Cortex of kidney (tissue), 1 donor: ENCODE measurements at places on chromosomes 6 and 20.

GRCh38 chr6:8707956-8708772 lies 272.8 kb upstream of the SLC35B3 start:
- no peak for DNase-seq

- no peak for DNase-seq
Measured at GRCh38 chr20:35738410-35739179, 3.5 kb downstream of the RBM39 start.

DNA sequence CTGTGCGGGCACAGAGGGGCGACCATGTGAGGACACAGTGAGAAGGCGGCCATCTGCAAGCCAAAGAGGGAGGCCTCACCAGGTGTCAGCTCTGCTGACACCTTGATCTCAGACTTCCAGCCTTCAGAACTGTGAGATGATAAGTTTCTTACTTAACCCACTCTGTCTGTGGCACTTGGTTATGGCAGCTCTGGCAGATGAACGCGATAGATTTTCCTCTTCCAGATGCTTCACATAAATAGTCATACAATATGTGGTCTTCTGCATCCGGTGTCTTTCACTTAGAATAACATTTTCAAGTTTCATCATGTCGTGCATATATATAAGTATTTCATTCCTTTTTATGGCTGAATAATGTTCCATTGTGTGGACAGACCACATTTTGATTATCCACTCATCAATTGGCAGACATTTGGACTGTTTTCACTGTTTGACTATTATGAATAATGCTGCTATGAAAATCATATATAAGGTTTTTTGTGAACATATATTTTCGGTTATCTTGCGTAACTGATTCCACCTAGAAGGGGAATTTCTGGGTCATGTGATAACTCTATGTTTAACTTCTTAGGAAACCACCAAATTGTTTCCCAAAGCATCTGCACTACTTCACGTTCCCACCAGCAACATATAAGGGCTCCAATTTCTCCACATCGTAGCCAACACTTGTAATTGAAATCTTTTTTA lies 30.2 kb downstream of the PRR18 start:
- DNase-seq = no peak

DNA sequence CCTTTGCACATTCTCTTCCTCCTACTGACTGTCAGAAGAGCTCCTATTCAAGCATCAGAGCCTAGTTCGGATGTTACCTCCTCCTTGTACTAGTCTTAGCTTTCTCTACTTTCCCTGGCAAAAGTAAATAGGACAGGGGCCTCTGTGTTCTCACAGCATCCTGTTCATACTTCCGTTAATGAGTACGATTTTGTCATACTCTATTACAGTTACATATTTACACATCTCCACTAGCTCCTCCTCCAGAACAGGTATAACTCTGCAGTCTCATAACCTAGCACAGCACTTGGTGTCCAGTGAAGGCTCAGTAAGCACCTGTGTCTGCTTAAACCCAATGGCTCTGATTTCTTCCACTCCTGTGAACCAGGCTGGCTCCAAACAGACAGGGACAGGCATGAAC lies 7.0 kb downstream of the ELMO2 start:
- no peak for DNase-seq

GRCh38 chr6:35512006-35512405 lies 690 bp downstream of the TULP1 start:
- DNase-seq = no peak

- no peak for DNase-seq
Measured at GRCh38 chr20:4289875-4290274, 274.5 kb upstream of the RNF24 start.

DNA sequence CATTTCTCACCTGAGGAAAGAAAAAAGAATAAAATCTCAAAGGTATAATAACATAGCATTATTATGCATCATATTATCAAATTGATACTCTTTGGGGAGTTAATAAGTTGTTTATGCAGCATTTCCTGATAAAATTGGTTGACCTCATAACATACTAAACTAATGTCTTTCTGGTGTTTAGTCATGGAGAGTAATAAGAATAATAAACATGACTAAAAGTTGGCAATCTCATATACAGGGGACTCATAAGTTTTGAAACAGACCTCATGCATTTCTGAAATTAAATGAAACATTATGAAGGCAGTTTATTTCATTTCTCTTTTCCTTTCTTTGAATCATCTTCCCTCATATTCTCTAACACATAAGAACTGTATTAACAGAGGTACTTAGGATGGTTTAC lies 60.5 kb upstream of the PRDM1 start:
- no peak for DNase-seq

GRCh38 chr20:46186210-46186609 lies 68.1 kb downstream of the CD40 start:
- no peak for DNase-seq

DNA sequence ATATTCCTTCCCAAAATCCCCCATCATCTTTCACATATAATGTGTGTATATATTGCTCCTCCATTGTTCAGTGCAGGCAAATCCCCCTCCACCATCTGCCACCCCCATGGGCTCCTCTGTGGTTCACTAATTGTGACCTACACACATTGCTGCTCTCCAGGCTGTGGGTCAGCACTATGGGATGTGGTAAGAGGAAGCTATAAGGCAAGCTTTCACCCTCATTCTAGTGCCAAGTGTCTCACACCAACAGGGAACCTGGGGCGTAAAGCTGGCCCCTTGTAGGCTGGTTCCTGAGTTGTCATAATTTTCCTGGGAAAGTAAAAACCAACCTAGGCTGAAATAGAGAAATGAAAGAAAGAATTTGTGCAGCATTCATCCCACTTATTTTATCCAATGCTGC lies 16.8 kb downstream of the FKBP1A start:
- no peak for DNase-seq

- DNase-seq = no peak
Measured at GRCh38 chr6:169567819-169568218, 134.0 kb downstream of the WDR27 start.

GRCh38 chr6:21827425-21828202 lies 234.1 kb downstream of the SOX4 start:
- no peak for DNase-seq

- no peak for DNase-seq
Measured at GRCh38 chr20:25738198-25738597, 41.5 kb upstream of the ZNF337 start.

- no peak for DNase-seq
Measured at GRCh38 chr6:77173472-77174074, 289.7 kb downstream of the HTR1B start.

DNA sequence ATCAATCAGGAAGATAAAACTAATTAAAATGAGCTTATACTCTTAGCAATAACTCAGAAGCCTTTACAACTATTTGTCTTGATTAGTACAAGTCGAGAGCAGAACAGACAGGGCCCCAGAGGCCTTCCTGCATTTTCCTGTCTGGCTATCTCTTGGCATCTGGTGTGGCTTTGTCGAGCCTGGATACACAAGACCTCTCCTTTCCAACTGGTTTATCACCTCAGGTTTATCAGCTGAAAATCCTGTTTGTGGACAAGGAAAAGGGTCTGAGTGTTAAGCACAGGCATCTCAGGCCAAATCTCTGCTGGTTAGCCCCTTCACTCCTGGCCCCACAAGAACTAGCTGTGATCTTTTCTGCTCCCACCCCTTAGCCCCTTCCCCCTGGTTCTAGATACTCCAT lies 32.6 kb downstream of the BAK1 start:
- no peak for DNase-seq

GRCh38 chr6:158366363-158366762 lies 54.1 kb downstream of the TULP4 start:
- no peak for DNase-seq

GRCh38 chr20:60693496-60694133 lies 558.4 kb upstream of the CDH4 start:
- DNase-seq = no peak

GRCh38 chr6:11273406-11274065 lies 41.1 kb upstream of the NEDD9 start:
- DNase-seq = no peak

- DNase-seq = no peak
Measured at GRCh38 chr6:36245572-36246061, 24.2 kb upstream of the PNPLA1 start.

GRCh38 chr6:100078509-100078908 lies 84.5 kb upstream of the MCHR2 start:
- no peak for DNase-seq

- DNase-seq = no peak
Measured at GRCh38 chr6:42241915-42242314, 24.3 kb upstream of the MRPS10 start.

GRCh38 chr6:101279410-101279809 lies 114.1 kb upstream of the GRIK2 start:
- DNase-seq = no peak

DNA sequence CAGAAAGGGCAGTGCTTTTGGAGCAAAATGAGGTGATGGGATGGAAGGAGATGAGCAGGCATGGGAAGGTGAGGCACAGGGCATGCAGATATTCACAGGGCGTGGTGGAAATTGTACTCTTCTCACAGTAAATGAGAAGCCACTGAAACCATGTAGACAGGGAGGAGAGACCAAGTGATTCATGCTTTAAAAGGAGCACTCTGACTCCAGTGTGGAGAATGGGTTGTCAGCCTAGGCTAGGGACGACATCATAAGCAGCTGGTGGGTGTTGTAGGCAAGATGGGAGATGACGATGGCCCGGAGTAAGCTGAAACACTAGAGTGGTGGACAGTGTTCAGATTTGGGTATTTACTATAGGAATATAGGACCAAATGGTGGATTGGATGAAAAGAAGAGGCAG lies 18.4 kb downstream of the PDE7B start:
- DNase-seq = no peak

DNA sequence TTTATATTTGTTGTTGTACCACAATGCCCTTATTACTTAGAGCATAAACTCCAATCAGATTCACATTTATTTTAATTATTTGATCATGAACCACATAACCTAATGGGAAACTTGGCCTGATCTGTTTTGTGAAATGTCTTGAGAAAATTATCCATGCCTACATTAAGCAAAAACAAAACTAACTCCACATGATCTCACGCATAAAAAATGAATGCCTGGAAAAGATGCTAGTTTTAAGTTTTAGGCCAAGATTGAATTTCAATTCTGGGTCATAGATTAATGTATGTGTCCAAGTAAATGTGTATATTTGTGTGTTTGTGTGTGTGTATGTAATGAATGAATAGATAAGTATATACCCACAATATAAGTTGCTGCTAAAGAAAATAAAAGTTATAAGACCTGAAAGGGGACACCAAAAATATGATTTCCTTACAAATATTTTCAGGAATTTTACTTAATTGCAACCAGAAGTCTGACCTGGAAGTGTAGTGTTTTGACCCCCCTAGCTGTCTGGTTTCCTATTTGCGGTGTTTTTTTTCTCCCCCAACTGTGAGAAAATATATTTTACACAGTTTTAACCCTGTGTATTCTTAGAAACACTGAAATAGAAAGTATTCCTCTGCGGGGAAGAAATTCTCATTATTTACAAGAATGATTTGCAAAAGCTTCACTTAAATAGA lies 97.2 kb downstream of the JAG1 start:
- DNase-seq = no peak

GRCh38 chr20:41011551-41012067 lies 17.0 kb upstream of the TOP1 start:
- DNase-seq = no peak

DNA sequence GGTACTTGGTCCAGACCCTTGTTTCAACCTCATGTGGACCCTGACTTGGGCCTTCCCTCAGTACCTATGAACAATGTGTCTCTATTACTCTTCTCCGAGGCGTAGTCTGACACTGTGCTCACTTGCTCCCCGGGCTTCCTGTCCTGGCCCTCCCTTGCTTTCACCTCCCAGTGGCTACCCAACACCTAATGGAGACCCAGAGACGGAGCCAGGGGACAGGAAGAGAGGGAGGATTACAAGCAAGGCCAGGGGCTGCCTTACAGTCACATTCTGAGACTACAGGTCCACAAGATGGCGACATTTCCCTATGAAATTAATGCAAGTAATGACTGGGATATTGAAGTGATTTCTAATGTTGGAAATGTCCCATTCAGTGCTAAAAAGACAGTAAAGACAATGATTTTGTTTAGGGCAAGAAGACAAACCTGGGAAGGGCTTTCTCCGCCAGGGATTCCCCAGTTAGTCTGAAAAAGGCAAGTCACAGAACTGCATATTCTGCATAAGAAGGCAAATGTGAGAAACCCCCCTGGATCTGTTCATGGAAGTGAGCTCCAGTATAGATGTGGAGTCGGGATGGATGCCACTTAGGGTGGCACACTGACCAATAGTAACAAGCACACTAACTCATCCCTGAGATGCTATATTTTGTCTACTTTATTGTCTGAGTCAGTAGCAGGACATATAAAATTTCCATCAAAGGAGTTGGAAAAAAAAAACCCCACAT lies 44.0 kb upstream of the ZBTB24 start:
- DNase-seq = no peak

DNA sequence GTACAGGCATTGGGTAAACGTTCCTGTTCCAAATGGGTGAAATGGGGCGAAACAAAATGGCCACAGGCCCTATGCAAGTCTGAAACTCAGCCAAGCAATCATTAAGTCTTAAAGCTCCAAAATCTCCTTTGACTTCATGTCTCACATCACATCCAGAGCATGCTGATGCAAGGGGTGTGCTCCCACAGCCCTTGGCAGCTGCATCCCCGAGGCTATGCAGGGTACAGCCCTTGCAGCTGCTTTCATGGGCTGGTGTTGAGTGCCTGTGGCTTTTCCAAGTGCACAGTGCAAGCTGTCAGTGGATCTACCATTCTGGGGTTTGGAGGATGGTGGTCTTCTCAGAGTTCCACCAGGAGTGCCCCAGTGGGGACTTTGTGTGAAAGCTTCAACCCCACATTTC lies 270.0 kb upstream of the CDYL start:
- DNase-seq = no peak

GRCh38 chr6:89359561-89359960 lies 7.0 kb upstream of the UBE2J1 start:
- DNase-seq = no peak

- DNase-seq = no peak
Measured at GRCh38 chr20:60116128-60116909, 158.1 kb downstream of the CDH26 start.

DNA sequence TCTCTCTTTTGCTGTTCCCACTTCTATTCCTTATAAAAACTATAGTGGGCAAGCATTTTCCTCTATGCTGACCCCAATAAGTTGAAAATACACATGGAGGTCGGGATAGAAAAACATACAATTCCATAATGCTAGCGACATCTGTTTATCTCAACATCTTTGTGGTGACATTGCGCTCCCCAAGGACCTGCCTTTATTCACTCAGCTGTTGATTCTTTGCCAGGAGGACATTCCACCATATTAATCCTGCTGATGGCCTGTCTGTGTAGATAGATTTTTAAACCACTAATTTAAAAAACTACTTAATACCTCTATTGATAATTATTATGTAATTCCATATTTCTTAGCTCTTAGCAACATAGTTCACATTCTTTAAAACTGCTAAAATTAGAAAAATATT lies 555.3 kb upstream of the MAP3K7 start:
- DNase-seq = no peak

DNA sequence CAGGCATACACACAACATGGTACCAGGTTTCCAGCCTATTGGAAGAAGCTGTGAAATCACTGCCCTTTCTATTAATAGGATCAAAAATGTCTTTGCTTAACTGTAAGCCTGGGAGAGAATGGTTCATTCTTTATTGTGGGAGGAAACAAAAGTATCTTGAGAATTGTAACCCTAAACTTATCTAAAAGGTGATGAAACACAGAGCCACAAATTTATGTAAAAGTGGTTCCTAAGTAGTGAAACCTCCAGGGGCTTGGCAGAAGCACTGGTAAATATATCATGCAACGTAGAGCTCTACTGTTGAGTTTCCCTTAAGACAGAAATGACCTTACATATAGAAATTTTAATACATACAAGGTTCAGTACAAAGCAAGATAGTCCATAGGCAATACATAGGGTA lies 17.2 kb upstream of the NOX3 start:
- DNase-seq = no peak
